ENCODE measurements at places on chromosomes 2 and 18. TPM values are rescaled to one million over a fixed set of nuclear protein-coding genes. Genes with fewer than 3 reads are reported as not detected.

GRCh38 chr2:88398180-88398579 lies 54.3 kb downstream of the FOXI3 start:
- H3K4me1 ChIP-seq = no peaks in the 10 kb centered on the region
- peaks cover 16% of the 10 kb centered on the region for H3K27me3 ChIP-seq
- no peak for DNase-seq
- H3K4me3 ChIP-seq = no peak overlapping the region
- H3K36me3 ChIP-seq = no peaks in the 10 kb centered on the region
- no peak overlapping the region for H3K27ac ChIP-seq

- H3K27me3 ChIP-seq = no peaks in the 10 kb centered on the region
- H3K27ac ChIP-seq = no peak overlapping the region
- H3K4me1 ChIP-seq = no peaks in the 10 kb centered on the region
- DNase-seq = no peak
- H3K4me3 ChIP-seq = no peak overlapping the region
These were observed 285.7 kb upstream of the DCC start for GRCh38 chr18:52054324-52054723.

Gene CTNNA2
- not detected for total RNA-seq

Gene TTR
- not detected for total RNA-seq
